ENCODE measurements at places on chromosomes 16 and 17.

DNA sequence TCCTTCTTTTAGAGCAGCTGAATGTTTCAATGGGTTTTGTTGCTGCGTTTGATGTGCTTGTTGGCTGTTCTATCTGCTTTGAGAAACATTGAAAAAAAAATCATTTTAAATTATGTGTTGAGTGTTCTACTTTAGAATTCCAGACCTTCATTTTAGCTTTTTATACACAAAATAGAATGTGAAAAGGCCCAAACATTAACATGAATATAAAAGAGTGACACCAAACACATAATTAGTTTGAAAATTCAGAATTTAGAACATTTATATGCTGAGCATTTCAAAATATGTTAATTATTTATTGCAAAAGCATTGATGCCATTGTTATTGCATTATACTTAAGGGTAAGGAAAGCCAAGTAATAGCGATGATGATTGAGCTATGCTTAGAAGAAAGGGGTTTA, 2.9 kb downstream of the NFAT5 start:
- no peak for DNase-seq

DNA sequence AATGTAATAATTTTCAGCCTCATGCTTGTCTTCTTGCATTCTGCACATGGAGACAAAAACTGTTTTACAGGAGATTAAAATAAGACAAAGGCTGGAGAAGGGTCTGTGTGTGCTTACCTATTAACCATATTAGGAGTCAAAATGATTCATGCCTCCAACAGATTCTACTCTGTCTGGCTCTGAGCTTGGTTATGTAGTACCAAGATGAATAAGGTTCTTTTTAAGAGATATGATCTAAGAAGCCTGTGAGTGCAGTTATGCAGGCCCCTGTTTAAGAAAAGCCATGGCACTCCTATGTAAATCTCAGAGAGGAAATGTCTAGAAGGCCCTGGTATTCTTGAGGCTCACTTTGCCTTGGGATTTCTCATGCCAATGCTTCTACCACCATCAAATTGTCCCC, 486.6 kb upstream of the CDH11 start:
- no peak for DNase-seq

DNA sequence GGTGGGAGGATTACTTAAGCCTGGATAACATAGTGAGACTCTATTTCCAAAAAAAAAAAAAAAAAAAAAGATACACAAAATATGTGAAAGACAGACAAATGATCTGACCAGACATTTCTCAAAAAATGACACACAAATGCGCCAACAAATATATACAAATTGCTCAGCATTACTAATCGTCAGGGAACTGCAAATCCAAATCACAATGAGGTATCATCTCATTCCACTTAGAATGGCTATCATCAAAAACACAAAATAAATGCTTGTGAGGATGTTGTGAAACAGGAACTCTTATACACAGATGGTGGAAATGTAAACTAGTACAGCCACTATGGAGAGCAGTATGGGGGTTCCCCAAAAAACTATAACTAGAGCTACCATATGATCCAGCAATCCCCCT, 62.4 kb downstream of the STX8 start:
- DNase-seq: no peak

DNA sequence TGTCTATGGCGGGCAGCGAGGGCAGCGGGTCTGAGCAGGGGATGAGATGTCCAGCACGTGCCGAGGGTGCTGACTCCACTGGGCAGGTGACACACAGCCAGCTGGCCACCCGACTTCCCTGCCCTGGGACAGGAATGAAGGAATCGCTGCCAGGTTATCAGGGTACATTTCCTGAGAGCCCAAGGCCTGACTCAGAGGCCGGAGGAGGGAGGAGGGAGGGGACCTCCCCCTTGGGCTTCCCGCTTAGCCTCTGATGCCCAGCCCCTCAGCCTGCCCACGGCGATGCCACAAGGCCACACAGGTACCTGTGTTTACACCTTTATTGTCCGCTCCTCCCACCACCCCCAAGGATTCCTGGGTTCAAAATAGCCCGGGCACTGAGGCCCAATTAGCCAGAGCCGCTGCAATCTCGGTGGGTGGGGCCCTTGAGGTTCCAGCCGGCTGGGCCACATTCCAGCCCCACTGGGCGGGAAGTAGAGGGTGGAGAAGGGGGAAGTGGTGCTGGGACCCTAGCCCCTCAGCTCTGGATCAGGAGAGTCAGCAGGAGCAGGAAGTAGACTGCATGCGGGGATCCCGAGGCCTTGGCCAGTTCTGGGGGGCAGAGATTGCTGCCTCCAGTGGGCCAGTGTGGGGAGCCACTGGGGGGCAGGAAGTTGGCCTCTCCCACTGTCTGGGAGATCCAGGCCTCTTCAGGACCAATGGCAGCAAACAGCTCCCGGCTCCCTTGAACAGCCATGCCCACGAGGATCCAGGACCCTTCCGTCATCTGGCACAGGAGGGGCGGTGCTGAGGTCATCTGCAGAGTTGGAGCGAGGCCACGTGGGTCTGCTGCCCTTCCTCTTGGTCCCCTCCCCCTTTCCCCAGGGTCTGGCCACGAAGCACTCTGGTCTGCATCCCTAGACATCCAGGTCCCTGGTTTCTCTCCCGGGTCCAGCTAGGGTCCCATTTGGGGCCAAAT, 3.4 kb upstream of the PRSS8 start:
- no peak for DNase-seq

GRCh38 chr17:38536661-38537060, 69.1 kb downstream of the SRCIN1 start:
- no peak for DNase-seq
